Hematopoietic multipotent progenitor cell treated with erythropoietin and hydrocortisone succinate and interleukin-3 and kit ligand, for 17 days (in vitro differentiated cells): ENCODE measurements at places on chromosomes 3 and 15.

DNA sequence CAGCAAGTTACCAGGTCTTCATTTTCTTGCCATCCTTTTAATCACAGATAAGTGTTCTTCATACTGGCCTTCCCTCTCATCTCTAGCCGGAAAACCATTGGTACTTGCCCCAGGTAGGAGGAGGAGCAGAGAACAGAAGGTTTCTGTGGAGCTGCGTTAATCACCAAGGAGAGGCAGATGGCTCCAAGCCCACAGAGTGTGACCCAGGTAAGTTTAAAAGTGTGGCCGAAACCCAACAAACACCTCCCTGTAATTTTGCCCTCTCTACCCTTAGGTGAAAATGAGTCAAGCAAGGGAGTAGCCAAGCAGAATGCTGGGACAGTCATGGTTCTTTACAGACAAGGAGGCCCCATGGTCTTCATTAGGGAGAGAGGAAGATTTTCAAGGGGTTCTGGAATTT lies 37.3 kb downstream of the NFKBIZ start:
- DNase-seq: no peak

GRCh38 chr3:78893161-78893560 lies 874.6 kb downstream of the ROBO1 start:
- no peak for DNase-seq

GRCh38 chr15:59203657-59204056 lies 3.0 kb upstream of the LDHAL6B start:
- DNase-seq: no peak

DNA sequence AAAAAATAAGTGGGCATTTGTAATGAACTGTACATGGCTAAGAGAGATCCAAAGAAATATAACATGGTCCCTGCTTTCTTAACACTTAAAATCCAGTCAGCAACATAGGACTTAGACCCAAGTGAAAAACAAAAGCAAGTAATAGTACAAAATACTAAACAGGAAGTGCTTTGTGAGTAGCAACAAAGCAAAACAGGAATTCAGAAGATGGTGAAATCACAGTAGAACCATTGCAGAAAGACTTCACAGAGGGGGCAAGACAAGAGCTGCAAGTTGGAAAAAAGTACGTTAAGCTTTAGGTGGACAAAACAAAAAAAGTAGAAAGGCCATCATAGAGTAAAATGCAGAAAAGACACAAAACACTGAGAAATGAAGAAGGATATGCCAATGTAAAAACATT lies 116.0 kb downstream of the TBC1D5 start:
- DNase-seq: no peak

DNA sequence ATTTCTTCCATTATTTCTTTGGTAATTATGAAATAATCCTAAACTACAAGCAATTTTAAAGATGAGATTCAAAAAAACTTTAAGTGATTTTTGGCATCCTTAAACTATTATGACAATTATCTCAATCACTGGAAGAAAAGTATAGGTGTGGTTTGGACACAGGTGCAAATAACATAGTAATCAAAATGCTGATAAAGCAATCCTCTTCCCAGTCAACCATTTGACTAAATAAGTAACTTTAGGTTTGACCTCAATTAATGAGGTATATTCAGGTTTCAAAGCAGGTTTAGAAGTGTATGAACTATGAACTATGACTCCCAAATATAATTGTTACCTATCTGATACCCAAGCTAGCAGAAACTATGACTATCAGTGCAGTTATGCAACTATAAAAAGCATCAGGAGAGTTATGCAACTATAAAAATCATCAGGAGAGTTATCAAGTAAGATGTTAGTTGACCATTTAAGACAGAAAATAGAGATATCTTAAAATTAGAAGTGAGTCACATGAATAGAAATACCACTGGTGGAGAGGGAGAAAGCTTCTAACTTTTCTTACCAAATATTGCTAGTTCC lies 8.9 kb upstream of the CNTN3 start:
- no peak for DNase-seq

- DNase-seq: no peak
Measured at GRCh38 chr3:46632792-46633191, 20.5 kb downstream of the FAM240A start.

- DNase-seq: peak; percentile 77
Measured at GRCh38 chr3:71512000-71512399, 71.5 kb downstream of the FOXP1 start.

DNA sequence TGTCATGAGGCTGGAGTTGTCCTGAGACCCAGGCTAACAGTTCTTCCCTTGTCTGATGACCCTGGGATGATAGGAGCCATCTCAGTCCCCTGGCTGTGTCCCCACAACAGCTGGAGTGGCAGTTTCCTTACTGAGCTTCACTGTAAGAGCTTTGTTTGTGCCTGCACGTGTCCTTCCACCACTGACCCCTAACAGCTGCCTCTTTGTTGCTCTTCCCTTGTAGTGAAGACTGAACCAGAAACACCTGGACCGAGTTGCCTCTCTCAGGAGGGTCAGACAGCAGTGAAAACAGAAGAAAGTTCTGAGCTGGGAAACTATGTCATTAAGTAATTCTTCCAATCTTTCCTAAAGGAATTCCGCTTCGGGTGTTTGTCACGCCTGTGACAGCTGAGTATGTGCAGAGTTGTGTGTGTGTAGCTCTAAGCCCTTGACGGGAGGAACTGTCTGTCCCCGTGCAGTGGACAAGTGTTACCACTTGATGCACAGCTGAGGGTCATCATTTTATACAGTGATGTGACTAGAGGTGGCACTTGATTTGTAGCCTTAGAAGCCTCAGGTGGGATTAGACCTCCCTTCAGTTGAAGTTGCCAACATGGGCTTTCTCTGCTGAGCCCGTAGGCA lies 25.0 kb downstream of the MAP6D1 start:
- no peak for DNase-seq

DNA sequence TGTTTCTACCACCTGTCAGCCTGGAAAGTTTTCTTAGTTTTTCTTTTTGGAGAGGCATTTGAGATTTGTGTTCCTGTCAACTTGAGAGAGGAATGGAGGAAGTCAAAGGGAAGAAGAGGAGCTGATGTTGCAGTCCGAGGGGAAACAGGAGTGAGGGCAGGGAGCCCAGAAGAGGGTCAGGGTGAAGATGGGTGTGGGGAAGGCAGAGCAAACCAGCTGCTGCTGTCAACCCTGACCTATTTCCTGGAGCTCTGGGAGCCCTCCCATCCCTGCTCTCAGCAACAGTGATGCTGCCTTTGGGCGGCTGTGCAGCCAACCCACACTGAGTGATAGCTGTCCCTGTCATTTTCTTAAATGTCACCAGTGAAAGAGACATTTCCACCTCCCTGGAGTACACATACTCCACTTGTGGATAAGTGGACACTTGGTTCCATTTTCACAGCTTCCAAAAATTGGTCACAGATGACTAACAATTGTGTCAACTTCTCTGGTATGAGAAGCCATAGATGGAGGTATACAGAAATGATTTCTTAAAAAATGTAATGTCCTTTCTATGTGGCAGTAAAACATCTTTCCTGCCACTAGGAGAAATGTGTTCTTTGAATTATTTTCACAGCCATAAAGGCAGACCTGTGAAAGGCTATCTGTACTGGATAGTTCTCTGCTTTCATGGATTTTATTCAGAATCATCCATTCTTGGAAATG lies 556.3 kb upstream of the TBL1XR1 start:
- DNase-seq: no peak

DNA sequence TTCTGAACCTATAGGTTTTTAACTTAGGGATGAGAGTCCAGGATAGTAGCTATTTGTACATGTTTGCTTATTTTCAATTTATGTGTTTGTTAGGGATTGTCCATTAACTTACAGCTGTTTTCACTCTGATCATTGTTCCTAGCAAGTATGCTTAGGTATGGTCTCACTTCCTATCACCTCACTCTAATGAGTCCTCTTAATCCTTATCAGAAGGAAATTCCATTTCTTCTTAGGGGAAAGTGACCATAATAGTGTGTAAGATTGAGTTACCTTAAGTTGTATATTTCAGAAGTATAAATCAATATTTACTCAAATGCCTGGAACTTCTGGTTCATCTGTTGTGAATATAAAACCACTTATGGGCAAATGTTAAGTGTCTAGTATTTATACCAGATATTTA lies 53.0 kb downstream of the PIAS1 start:
- DNase-seq: no peak

GRCh38 chr3:187212705-187213104 lies 15.4 kb downstream of the RTP1 start:
- DNase-seq: no peak

GRCh38 chr3:133989936-133990702 lies 39.6 kb downstream of the SLCO2A1 start:
- no peak for DNase-seq

GRCh38 chr15:68650901-68651709 lies 72.3 kb downstream of the CORO2B start:
- DNase-seq: peak; percentile 36

GRCh38 chr3:113079218-113079961 lies 88.6 kb downstream of the GTPBP8 start:
- DNase-seq: no peak

DNA sequence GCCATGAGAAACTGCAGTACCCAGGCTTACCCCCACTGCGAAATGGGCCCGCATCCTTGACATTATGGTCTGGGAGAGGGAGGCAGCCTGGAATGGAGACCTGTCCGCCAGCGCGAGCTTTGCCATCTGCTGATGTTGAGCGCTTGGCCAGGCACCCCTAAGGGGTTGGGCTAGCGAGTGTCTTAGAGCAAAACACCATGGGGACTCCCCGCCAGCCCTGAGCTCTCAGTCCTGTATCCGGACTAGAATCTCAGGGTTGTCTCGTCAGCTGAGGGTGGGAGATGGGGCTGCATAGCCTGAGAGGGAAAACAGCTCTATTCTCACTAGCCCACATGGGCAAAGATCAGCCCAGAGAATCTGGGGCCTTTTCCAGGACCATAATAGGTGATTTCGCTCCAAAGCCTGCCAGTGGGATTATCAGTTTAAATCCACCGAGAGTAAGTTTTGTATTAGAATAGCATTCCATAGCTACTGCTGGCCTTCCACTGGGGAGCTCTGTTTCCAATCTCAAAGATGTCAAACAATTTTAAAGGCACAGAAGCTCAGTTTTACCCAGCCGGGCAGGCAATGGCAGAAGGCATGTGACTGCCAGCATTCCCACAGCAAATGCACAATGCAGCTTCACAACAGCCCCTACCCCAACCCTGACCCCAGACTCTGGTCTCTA lies 167.5 kb upstream of the TPM1 start:
- DNase-seq: no peak

- no peak for DNase-seq
Measured at GRCh38 chr3:189419683-189420082, 211.5 kb upstream of the TP63 start.

- DNase-seq: no peak
Measured at GRCh38 chr3:119536757-119537156, 22.7 kb downstream of the CD80 start.

DNA sequence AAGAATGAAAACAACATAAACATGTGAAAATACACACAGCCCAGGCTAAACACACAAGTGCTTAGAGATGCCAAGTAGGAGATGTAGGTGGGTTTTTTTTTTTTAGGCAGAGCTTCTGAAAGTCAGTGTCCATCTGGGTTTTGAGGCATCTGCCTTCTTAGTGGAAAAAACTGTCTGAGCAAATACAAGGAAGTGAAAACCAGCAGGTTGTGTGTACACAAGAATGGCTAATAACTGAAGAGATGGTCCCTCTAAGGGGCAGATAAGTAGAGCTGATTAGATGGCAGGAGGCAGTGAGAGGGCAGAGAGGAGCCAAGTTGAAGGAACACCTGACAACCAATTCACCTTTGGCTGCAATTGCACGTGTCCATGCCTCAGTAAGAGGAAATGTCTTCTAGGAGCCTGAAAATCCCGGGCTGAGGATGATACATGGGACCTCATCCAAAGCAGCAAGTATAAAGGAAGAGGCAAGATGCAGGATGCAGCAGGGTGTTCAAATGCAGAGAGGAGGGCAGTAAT lies 34.9 kb downstream of the CYP19A1 start:
- DNase-seq: no peak

GRCh38 chr3:2525968-2526367 lies 427.3 kb downstream of the CNTN4 start:
- no peak for DNase-seq

DNA sequence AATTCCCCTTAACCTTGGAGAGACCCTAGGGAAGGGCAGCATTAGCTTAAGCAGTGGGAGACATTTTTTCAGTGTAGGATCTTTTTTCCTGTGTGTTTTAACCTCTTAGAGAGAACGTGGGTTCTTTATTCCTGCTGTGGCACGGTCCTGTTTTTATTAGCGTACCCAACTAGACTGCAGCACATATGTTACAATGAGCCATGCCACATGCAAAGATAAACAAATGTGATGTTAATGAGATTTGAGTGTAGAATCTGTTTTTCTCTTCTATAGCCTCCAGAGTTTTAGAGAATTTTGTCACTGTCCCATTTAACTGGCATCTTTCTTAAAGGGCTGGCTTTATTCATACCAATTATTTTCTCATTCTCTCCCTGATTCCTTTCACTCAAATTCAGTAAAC lies 347.5 kb downstream of the CNTN4 start:
- DNase-seq: no peak

GRCh38 chr3:9718118-9718517 lies 13.4 kb upstream of the BRPF1 start:
- no peak for DNase-seq

DNA sequence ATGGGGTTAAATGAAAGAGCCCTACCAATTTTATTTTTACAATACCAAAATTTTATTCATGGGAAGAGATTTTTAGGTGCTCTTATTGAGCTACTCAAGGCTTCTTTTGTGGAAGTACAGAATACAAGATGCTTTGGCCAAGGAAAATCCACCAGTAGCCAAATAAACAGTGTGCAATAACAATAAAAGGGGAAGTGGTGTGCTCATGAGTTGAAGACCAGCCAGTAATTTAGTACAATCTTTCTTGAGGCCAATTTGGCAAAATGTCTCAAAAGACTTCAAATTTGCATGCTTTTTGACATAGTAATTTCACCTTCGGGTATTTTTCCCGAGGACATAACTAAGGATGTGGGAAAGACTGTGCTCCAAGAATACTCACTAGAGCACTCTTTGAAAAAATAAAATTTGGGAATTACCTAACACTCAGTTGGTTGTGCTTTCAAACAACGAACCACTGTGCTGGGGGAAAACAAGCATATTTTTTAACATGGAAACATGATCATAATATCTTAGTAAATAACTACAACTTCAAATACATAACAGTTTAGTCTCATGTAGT lies 294.0 kb downstream of the DIPK2A start:
- DNase-seq: no peak

DNA sequence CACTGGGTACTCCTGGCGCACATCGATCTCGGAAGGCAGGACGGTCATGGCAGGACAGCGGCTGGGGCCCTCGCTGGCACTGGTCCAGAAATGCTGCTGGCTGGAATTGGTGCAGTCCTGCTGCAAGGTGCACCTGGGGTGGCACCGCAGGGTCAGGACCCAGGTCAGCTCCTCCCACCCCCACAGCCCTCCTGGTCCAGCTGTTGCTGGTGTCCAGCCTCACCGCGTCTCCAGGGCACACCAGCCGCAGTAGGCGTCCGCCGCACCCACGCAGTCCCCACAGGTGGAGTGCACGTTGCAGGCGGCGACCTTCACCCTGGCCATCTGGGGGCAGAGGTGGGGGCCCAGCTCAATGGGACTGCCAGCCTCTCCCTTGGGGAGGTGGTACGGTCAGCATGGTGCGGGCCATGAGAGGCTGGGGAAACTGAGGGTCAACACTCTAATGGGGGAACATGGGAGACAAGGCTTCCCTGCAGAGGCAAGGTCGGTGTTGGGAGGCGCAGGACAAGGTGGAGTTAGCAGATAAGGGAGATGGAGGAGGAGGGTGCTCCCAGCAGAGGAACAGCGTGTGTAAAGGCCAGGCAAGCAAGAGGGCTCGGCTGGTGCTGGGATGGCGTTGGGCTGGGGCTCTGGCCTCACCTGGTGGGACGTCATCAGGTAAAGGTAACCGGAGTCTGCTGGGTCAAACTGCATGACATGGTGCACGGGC lies 20.4 kb downstream of the PLXND1 start:
- peak; percentile 9 for DNase-seq

GRCh38 chr3:186311441-186311840 lies 50.6 kb downstream of the DGKG start:
- no peak for DNase-seq
